ENCODE measurements at places on chromosomes 4 and X. TPM values are rescaled to one million over a fixed set of nuclear protein-coding genes. Genes with fewer than 3 reads are reported as not detected.

Gene RCHY1
- 52.8 TPM for total RNA-seq

Gene PCDH11X
- total RNA-seq: not detected

- DNase-seq: no peak
These were observed 69.1 kb upstream of the SCOC start for GRCh38 chr4:140304346-140304745.

- DNase-seq: no peak
These were observed 75.1 kb upstream of the MSX1 start for GRCh38 chr4:4784379-4784778.

DNA sequence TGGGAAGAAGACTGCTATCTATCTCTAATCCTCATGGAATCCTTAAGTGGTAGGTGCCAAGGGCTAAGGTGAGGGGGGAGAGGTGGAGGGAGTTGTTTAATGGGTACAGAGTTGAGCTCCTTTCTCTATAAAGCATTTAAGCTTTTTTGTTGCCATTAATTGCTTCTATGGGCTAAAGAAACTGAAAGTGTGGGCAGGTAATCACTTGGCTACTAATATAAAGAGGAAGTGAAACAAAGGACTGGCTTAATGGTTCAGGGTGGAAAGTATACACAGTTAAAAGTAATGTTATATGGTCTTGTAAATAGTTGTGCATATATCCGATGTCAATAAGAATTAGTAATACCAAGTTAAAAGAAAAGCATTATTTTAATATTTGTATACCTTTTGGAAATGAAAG lies 83.9 kb downstream of the POLA1 start:
- no peak for DNase-seq

- DNase-seq: peak; percentile 9
These were observed 182.7 kb downstream of the KCNIP4 start for GRCh38 chr4:21765810-21766407.

- DNase-seq: no peak
These were observed 77.2 kb upstream of the ADRA2C start for GRCh38 chr4:3689006-3689405.

Gene CPLX1
- total RNA-seq: 1.1 TPM

- DNase-seq: no peak
These were observed 35.2 kb upstream of the SMS start for GRCh38 chrX:21905313-21905712.

GRCh38 chrX:135421932-135422809 lies at the start of gene SMIM10L2A:
TSS of gene SMIM10L2A (plus strand) at chrX:135421944. CDS start at chrX:135422132, 188 bp downstream.
- peak; percentile 27 for DNase-seq

Gene CCDC158
- not detected for total RNA-seq

GRCh38 chrX:42739258-42739657 lies 38.7 kb downstream of the PPP1R2C start:
- DNase-seq: no peak

Gene ETDB
- total RNA-seq: not detected

Gene CDKL2
- total RNA-seq: 1.4 TPM

DNA sequence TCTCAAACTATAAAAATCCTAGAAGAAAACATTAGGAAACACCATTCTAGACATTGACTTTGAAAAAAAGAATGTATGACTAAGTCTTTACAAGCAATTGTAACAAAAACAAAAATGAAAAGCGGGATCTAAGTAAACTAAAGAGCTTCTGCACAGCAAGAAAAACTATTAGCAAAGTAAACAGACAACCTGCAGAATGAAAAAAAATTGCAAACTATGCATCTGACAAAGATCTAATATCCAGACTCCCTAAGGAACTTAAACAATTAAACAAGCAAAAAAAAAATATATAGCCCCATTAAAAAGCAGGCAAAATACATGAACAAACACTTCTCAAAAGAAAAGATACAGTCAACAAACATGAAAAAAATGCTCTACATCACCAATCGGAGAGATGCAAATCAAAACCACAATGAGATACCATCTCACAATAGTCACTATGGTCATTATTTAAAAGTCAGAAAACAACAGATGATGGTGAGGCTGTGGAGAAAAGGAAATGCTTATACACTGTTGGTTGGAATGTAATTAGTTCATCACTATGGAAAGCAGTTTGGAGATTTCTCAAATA lies 168.1 kb downstream of the EPHA5 start:
- no peak for DNase-seq

- DNase-seq: no peak
These were observed 164.3 kb downstream of the RAPGEF2 start for GRCh38 chr4:159266981-159267868.

GRCh38 chr4:180058691-180059215 lies 2184.4 kb upstream of the TENM3 start:
- no peak for DNase-seq

- no peak for DNase-seq
These were observed 260.5 kb downstream of the TMA16 start for GRCh38 chr4:163755013-163755412.

GRCh38 chrX:152131525-152131924 lies 6.9 kb downstream of the MAGEA10 start:
- DNase-seq: no peak

- no peak for DNase-seq
These were observed 653.9 kb upstream of the MAGEB2 start for GRCh38 chrX:29561417-29561816.

DNA sequence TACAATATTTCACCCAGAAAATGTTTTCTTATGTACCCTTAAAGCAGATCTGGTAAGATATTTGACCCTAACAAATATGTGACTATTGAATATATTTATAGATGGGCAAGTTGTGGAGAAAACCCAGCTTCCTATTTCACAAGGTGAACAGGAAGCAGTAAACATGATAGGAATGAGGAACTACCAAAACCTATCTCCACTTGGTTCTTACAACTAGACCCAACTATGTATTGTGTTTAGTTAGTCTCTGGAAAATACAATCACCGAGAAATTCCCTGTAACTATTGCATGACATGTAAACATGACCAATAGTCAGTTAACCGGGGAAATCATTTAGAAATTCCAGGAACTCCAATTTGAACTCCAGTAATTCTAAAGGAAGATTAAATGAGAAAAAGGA lies 8.4 kb upstream of the RXFP1 start:
- DNase-seq: no peak

DNA sequence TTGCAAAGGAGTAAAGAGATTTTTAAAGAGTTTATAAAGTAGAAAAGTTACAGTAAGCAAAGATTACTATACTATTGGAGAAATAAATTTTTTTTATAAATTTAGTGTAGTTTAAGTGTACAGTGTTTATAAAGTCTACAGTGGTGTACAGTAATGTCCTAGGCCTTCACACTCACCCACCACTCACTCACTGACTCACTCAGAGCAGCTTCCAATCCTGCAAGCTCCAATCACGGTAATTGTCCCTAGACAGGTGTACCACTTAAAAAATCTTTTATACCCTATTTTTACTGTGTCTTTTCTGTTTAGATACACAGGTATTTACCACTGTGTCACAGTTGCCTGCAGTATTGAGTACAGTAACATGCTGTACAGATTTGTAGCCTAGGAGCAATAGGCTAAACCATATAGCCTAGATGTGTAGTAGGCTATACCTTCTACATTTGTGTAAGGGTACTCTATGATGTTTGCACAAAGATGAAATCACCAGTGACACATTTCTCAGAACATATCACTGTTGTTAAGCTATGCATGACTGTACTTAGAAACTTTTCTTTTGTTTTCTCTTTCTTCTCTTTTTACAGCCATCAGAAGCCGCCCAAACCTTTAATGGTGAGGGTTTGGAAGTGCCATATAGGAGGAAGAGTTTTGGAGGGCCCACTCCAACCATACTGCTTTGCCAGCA lies 11.8 kb upstream of the SH3RF1 start:
- DNase-seq: no peak

DNA sequence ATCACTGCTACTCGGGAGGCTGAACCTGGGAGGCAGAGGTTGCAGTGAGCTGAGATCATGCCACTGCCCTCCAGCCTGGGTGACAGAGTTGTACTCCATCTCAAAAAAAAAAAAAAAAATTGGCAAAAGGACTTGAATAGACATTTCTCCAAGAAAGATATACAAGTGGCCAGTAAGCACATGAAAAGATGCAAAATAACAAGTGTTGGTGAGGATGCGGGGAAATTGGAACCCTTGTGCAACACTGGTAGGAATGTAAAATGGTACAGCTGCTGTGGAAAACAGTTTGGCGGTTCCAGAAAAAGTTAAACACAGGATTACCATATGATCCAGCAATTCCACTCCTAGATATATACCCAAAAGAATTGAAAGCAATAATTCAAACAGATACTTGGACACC lies 19.4 kb downstream of the RBM10 start:
- DNase-seq: no peak

DNA sequence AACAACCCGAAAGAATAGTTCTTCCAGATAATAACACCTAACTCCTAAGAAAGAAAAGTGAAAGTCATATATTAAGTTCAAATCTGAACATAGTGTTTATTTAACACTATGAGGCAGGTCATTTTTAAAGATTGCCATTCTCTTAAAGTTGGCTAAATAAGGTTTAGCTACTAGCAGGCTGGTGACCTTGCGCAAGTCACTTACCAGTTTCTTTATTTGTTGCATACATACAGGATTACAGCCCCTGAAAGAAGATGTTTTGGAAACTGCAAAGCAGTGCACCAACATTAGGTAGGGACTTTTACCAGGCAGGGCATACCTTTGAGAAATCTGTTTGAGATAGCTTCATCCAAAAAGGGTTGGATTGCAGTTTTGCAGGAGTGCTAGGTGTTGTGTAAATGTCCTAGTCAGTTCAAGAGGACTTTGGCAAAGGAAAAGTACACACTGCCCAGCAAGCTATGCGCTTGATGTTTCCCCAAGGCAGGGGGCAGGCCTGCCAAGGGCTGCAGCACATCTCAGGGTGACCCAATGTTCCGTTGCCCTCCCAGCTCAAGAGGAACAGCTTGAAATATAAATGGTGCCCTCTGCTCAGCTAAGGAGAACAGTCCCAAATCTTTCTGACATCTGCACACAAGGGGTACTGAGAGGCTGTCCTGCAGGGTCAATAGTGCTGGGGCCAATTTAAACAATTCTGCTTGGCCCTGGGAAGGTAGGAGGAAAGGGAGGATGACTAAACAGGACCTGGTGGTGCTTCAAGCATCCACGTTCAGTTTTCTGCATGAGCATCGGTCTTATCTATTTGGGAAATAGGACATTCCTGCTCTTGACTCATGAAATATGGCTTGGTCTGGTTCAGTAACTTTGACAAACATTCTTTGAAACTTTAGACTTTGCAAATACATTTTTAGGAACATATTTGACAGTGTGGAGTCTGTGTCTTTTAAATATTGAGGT lies 130.8 kb downstream of the COL4A6 start:
- no peak for DNase-seq

- no peak for DNase-seq
These were observed 49.5 kb downstream of the AMELX start for GRCh38 chrX:11342673-11343072.

DNA sequence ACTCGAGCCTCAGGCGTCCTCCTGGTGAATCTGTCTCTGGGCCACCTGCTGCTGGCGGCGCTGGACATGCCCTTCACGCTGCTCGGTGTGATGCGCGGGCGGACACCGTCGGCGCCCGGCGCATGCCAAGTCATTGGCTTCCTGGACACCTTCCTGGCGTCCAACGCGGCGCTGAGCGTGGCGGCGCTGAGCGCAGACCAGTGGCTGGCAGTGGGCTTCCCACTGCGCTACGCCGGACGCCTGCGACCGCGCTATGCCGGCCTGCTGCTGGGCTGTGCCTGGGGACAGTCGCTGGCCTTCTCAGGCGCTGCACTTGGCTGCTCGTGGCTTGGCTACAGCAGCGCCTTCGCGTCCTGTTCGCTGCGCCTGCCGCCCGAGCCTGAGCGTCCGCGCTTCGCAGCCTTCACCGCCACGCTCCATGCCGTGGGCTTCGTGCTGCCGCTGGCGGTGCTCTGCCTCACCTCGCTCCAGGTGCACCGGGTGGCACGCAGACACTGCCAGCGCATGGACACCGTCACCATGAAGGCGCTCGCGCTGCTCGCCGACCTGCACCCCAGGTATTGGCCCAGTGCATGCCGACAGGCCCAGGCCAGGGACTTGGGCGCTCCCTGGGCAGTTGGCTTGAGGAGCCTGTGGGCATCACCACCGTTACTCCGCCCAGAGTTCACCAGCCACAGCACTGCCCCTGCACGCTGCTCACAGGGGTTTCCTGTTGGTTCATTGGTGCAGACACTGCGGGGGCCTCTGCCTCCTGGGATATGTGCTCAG lies 1.1 kb downstream of the GPR78 start:
- no peak for DNase-seq

GRCh38 chr4:20338841-20339240 lies 87.1 kb downstream of the SLIT2 start:
- DNase-seq: no peak

DNA sequence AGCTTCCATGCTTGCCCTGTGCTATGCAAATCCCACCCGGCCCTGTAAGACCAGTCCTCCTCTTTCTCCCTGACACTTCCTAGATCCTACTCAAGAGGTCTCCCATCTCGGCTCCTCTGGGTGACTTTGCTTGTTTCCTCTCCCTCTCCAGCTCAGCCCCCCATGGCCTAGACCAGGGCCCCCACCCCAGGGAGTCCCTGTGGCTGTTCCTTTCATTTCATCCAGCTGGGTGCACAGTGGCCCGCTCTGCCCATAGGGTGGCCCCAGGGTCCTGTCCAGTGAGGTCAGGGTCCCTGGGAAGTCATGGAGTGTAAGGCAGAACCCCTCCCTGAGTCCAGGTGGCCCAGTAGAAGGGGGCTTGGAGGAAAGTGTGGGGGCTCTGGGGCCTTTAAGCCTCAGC lies 52.3 kb upstream of the NKX1-1 start:
- DNase-seq: no peak

Gene SYTL5
- total RNA-seq: not detected

Gene IGSF1
- not detected for total RNA-seq

Gene CHRDL1
- not detected for total RNA-seq

DNA sequence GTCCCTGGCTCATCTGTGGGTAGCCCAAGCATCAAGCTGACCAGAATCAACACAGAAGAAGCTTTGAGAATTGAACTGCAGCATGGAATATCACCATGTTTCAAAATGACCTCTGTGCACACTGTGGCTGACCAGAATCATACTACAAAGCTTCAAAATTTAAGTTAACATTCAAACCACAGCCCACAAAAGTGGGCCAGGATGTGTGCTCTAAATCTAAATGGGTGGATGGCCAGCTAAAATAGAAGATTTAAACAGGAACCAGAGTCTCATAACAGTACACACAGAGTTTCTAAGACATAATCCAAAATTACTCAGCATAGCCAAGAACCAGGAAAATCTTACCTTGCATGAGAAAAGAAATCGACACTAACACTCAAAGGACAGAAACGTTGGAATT lies 46.1 kb downstream of the KLF3 start:
- no peak for DNase-seq

- no peak for DNase-seq
These were observed 43.6 kb downstream of the CD99L2 start for GRCh38 chrX:150854856-150855255.

DNA sequence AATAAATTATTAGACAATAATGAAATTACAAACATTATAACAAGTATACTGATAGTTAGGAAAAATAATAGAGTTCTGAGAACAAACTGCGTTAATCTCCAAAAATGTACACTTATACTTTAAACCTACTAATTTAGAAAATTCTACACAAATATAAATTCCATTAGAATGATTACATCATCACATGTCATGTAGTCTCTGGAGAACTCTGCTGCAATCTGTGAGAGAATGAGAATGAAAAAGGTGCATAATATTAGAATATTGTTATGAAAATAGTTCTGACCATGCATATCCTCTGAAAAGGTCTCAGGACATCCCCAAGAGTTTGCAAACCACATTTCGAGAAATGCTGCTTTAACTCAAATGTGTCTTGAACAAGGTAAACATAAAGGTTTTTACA lies 11.4 kb downstream of the GUCY1A1 start:
- no peak for DNase-seq

Measured in CD8-positive, alpha-beta T cell (primary cell).